ENCODE measurements at places on chromosomes 7 and 10. TPM values are rescaled to one million over a fixed set of nuclear protein-coding genes. Genes with fewer than 3 reads are reported as not detected.

DNA sequence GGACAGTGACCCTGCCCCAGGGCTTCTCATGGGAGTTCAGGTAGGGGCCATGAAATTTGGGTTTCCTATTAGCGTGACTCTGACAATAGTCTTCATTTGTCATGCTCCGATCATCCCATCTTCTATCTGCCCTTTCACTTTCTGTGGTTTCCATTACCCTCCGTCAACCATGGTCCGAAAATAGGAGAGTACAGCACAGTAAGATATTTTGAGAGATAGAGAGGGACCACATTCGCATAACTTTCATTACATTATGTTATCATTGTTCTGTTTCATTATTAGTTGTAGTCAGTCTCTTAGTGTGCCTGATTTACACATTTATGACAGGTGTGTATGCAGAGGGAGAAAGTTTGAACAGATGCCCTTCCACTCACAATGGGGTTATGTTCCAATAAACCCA is 649.2 kb downstream of the SDK1 start:
- H3K27ac ChIP-seq, result no peak overlapping the region
- H3K27me3 ChIP-seq, result no peaks in the 10 kb centered on the region
- DNase-seq, result no peak
- H3K4me3 ChIP-seq, result no peak overlapping the region
- H3K36me3 ChIP-seq, result no peaks in the 10 kb centered on the region

DNA sequence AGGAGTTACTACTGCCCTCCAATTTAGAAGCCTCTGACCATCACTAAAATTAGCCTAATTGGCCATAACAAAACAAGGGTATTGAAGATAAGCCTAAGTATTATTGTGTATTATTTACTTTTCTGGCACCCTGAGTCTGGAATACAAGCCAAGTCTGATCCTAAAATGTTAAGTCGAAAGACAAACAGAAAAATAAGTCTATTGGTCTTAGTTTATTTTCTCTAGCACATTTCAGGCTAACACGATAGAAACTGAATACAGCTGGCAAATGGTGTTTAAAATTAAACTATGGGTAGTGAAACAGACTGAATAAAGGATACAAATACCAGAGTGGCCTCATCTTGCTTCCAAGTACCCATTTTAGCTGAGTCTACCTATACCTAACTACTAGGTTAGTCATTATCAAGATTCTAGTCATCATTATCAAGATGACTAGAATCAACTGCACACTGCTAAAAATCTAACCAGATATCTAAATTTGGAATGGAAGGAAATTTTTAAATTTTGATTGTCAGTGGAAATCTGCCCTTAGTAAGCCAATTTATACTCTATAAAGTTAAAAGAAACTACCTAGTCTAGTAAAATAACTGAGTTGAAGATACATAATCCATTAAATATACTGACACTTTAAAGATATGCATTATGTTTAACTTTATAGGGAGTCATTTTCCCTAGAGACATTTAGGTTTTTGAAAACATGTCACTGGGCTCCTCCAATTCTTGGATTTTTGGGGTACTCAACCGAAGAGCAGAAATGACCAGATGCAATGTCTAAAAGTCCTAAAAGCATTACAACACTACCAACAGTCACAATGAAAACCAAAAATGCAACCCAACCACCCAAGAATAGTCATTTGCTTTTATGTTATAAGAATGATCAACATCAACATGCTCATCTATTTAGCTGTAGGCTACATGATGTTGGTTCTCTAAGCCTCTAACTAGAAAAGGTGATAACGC is 80.9 kb downstream of the NT5C2 start:
- no peaks in the 10 kb centered on the region for H3K27me3 ChIP-seq
- H3K4me1 ChIP-seq, result no peaks in the 10 kb centered on the region
- peaks cover 7% of the 10 kb centered on the region for H3K36me3 ChIP-seq

DNA sequence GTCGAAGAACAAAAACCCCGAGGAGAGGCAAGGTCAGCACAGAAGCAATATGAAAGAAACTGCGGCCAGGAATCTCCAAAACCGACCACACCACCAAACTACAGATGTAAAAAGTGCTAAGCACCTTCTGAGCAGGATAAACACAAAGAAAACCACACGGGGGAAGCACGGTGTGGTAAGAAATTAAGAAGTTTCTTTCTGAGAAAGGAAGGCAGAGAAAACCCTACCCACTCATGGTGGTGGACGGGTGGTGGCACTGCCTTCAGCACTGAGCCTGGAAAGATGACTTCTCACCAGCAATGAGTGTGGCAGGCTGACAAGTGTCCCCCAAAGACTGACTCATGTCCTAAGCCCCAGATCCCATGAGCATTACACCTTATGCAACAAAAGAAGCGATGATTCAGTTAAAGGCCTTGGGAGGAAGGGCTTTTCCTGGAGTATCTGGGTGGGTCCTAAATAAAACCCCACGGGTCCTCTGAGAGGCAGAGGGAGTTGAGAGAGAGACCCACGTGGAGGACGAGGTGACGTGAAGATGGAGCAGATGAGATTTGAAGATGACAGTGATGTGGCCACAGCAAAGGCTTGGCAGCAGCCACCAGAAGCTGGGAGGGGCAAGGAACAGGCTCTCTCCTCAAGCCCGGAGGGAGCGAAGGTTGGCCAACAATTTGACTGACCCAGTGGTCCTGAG is 124.9 kb downstream of the DLG5 start:
- H3K4me3 ChIP-seq, result no peak overlapping the region
- DNase-seq, result peak; percentile 54
- H3K4me1 ChIP-seq, result 0 out of 2 replicates have a peak, but pooled peaks cover 6% of the 10 kb centered on the region
- H3K36me3 ChIP-seq, result peaks cover 80% of the 10 kb centered on the region
- H3K27ac ChIP-seq, result no peak overlapping the region

GRCh38 chr7:16851829-16852228 is 30.0 kb downstream of the AGR3 start:
- no peaks in the 10 kb centered on the region for H3K36me3 ChIP-seq
- no peak overlapping the region for H3K4me3 ChIP-seq
- no peaks in the 10 kb centered on the region for H3K27me3 ChIP-seq

GRCh38 chr7:96327429-96327828 is 5.5 kb upstream of the SLC25A13 start:
- H3K27me3 ChIP-seq, result no peaks in the 10 kb centered on the region
- peaks cover 36% of the 10 kb centered on the region for H3K4me1 ChIP-seq
- H3K4me3 ChIP-seq, result peak overlapping the region; percentile 24
- peak overlapping the region; percentile 98 for H3K27ac ChIP-seq
- no peaks in the 10 kb centered on the region for H3K36me3 ChIP-seq
- peak; percentile 89 for DNase-seq

- H3K4me3 ChIP-seq, result no peak overlapping the region
- no peaks in the 10 kb centered on the region for H3K36me3 ChIP-seq
- no peaks in the 10 kb centered on the region for H3K4me1 ChIP-seq
- no peaks in the 10 kb centered on the region for H3K27me3 ChIP-seq
- no peak for DNase-seq
- no peak overlapping the region for H3K27ac ChIP-seq
Measured at GRCh38 chr10:82071231-82071630, 196.2 kb downstream of the NRG3 start.

- no peak overlapping the region for H3K4me3 ChIP-seq
- H3K36me3 ChIP-seq, result peaks cover 59% of the 10 kb centered on the region
- no peak for DNase-seq
- peak overlapping the region; percentile 86 for H3K27ac ChIP-seq
Measured at GRCh38 chr7:55156919-55157763, 138.3 kb downstream of the EGFR start.

- H3K27ac ChIP-seq, result no peak overlapping the region
- DNase-seq, result no peak
- no peaks in the 10 kb centered on the region for H3K4me1 ChIP-seq
Measured at GRCh38 chr10:105615715-105616365, 974.8 kb downstream of the SORCS3 start.

DNA sequence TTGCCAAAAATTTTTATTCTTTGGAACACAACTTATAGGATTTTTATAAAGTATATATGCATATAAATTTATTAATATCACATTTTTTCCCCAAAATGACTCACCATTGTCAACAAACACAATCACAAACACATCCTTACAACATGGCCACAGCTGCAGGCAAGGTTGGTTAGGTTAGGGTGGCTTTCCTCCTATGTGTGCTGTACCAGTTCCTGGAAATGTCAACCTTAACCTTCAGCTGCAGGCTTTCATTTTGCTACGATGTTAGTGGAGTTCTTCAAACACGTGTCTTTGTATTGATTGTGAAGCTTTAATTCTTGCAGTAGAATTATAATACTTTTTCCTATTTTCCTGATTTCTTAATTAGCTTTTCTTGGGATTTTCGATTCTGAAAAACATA is 185.8 kb downstream of the PTEN start:
- H3K36me3 ChIP-seq, result no peaks in the 10 kb centered on the region
- no peak for DNase-seq
- H3K4me1 ChIP-seq, result no peaks in the 10 kb centered on the region
- no peak overlapping the region for H3K4me3 ChIP-seq

DNA sequence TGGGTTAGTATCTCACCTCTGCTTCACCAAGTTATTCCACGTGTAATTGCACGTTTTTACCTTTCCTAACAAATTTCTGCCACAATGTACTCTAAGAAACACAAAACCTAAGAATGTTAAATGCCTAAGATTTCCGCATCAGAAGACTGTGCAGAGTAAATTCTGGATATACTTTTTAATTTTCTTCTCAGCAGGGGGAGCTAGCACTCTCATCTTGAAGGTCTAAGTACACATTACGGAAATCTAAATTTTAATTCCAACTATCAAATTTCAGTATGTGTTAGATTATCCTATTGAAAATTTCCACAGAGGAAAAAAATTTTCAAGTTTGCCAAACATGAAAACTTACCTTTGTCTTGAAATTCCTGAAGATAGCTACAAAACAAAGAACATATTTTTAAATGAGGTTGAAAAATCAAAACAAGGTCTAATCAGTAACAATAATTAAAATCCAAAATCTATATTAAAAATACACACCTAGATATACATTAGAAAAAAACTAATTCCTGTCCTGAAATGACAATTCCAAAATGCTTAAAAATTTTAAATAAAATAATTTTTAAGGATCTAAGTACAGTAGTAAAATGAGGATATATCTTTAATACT is 10.5 kb downstream of the SKAP2 start:
- no peak overlapping the region for H3K27ac ChIP-seq
- DNase-seq, result peak; percentile 73
- H3K36me3 ChIP-seq, result no peaks in the 10 kb centered on the region
- no peak overlapping the region for H3K4me3 ChIP-seq
- H3K4me1 ChIP-seq, result peaks cover 8% of the 10 kb centered on the region

- H3K27ac ChIP-seq, result no peak overlapping the region
- no peak overlapping the region for H3K4me3 ChIP-seq
Measured at GRCh38 chr10:26479766-26480492, 41.8 kb downstream of the APBB1IP start.

DNA sequence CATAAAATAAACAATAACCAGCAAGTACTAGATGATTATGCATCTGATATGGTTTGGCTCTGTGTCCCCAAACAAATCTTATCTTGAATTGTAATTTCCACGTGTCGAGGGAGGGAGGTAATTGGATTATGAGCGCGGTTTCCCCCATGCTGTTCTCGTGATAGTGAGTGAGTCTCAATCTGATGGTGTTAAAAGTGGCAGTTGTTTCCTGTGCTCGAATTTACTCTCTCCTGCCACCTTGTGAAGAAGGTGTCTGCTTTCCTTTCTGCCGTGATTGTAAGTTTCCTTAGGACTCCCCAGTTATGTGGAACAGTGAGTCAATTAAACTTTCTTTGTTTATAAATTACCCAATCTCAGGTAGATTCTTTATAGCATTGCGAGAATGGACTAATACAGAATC is 15.1 kb downstream of the CNTNAP2 start:
- 0 out of 2 replicates have a peak, but pooled peaks cover 3% of the 10 kb centered on the region for H3K4me1 ChIP-seq
- H3K27me3 ChIP-seq, result no peaks in the 10 kb centered on the region
- H3K36me3 ChIP-seq, result no peaks in the 10 kb centered on the region
- H3K4me3 ChIP-seq, result no peak overlapping the region
- no peak overlapping the region for H3K27ac ChIP-seq

- H3K27ac ChIP-seq, result no peak overlapping the region
- H3K36me3 ChIP-seq, result no peaks in the 10 kb centered on the region
- H3K4me1 ChIP-seq, result peaks cover 7% of the 10 kb centered on the region
- no peak overlapping the region for H3K4me3 ChIP-seq
Measured at GRCh38 chr10:53622201-53622600, 849.6 kb upstream of the MBL2 start.

DNA sequence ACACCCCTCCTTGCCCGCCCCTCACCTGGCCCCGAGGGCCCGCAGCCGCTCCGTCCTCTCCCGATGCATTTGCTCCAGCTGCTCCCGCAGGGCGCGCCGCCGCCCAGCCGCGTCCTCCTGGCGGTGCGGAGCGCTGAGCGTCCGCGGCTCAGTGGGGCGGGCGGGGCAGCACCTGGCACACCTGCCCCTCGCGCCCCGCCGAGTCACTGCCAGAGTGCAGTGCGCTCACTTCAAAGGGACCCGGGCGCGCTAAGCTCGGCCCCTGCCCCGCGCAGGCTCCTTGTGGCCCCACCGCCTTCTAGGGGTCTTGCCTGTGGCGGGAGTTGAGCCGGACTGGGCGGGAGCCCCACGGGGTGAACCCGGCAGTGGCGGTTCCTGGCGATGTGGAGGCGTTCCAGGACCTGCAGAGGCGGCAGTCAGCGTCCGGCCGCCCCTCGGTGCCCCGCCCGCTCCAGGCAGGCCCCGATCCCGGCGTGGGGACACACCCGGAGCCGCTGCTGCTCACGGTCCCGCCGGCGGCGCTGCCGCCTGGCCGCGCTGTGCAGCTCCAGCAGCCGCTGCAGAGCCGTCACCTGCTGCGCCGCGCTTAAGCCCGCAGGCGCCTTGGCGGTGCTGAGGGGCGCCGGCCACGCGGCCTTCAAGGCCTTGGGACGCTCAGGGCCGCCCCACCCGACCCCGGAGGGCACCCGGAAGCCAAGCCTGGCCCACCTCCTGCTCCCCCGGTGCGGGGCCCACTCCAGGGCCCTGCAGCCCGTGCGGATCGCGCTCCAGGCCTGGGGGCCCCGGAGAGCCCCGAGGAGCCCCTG is 6.7 kb downstream of the ATP6V1F start:
- peak; percentile 56 for DNase-seq
- peaks cover 18% of the 10 kb centered on the region for H3K4me1 ChIP-seq
- no peak overlapping the region for H3K27ac ChIP-seq
- no peaks in the 10 kb centered on the region for H3K27me3 ChIP-seq

DNA sequence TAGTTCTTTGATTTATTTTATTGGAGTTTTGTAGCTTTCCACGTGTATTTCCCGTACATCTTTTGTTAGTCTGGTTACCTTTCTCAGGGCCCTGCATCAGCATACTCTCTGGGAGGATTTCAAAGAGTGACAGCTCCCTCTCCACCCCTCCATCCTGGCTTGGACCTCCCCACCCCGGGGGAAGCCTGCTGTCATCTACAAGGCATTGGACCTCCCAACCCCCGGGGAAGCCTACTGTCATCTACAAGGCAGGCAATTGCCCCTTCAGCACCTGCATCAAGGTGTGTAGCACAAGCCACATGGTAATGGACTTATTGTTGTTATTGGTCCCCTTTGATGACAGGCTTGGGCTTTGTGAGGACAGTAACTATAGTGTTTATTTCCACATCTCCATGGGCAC is 390.1 kb downstream of the TCERG1L start:
- no peaks in the 10 kb centered on the region for H3K4me1 ChIP-seq
- no peak overlapping the region for H3K27ac ChIP-seq
- H3K27me3 ChIP-seq, result no peaks in the 10 kb centered on the region
- no peaks in the 10 kb centered on the region for H3K36me3 ChIP-seq

The SMO gene
- 15.5 TPM for total RNA-seq

The MYH16 gene
- 4.7 TPM for total RNA-seq

The CTAGE15 gene
- total RNA-seq, result 1.3 TPM

The LRRD1 gene
- total RNA-seq, result not detected

The CYP26A1 gene
- total RNA-seq, result not detected

The DKK1 gene
- total RNA-seq, result 1,187 TPM

The TAC1 gene
- not detected for total RNA-seq

The PITX3 gene
- total RNA-seq, result not detected
